Fibroblast of gingiva (primary cell): ENCODE measurements at places on chromosomes 6 and 20.

DNA sequence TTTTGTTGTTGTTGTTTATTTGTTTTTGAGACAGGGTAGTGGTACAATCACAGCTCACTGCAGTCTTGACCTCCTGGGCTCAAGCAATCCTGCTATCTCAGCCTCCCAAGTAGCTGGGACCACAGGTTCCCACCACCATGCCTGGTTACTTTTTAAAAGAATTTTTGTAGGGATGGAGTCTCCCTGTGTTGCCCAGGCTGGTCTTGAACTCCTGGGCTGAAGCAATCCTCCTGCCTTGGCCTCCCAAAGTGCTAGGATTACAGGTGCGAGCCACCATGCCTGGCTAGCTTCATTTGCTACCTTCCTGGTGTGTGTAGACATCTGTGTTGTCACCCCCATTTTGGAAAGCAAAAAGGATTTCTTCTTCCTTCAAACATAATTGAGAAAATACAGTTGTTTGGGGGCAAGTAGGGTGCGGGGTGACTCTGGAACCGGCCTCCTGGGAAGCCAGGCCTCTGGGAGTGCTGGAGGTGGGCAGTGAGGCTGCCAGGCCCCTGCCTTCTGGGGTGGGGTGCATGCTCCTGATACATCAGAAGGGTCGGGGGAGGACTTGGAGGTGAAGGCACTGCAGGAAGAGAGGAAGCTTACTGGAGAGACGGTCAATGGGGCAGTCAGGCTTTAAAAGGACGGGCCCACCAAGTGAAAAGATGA lies 28.4 kb downstream of the SYNJ2 start:
- no peak for DNase-seq

GRCh38 chr6:63790334-63790733 lies 154.7 kb downstream of the PHF3 start:
- DNase-seq, result no peak

GRCh38 chr20:1144401-1145172 lies 26.2 kb downstream of the PSMF1 start:
- no peak for DNase-seq

DNA sequence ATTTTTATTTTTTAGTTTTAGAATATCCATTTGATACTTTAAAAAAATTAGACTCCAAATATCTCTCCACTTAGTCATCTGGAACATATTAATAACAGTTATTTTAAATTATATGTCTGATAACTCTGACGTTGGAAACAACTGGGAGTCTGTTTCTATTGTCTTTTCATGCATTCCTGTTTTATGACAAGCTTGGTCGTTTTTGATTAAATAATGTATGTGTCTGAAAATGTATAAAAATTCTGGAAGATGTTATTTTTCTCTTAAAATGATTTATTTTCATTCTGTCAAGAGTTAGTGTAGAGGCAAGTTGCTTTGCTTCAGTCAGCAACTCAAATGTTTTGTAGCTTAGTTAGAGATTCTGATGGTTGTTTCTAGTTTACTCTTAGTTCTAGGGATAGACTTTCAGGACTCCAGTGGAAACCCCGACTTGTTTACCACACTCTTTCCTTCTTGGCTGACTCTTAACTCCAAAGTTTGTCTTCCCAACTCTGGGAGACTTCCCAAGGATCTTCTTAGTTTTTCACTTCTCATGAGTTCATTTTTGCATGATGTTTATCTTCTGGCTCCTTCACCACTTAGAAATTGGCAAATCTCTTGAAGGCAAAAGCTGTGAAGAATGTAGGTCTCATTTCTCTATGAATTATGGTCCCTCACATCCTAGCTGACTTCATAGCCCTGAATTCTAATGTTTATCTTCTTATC lies 190.9 kb downstream of the LAMA2 start:
- peak; percentile 29 for DNase-seq

DNA sequence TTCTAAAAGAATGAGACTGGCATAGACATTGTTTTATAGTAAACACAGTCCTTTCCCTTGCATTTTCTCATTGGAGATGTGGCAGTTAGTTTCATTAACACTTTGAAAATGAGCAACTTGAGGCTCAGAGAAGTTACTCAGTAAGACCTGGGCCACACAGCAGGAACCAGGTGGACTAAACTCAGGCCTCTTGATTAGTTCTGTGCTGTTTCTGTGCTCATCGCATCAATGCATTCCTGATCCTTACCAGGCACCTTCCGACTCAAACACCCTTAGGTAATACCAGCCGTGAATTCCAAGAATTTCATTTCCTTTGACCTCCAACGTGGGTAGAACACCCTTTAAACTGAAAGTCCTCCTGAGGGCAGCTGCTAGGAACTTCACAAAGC lies 362.8 kb downstream of the ESR1 start:
- no peak for DNase-seq

DNA sequence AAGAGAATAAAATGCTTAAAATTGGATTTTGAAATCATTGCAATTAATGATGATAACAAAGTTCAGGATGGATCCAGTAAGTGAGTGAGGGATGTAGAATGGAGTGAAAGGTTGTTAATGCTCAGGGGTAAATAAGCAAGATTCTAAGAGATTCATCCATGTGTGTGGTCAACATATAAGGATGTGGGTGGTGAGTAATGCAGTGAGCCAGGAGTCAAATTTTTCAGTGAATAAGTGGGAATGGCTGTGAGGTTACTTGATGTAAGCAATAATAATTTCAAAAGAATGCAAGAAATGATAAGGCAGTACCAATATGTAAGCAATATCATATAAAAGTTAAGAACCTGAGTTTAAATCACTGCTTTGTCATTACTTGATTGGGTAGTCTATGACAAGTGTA lies 207.5 kb upstream of the ADGRB3 start:
- DNase-seq, result no peak

DNA sequence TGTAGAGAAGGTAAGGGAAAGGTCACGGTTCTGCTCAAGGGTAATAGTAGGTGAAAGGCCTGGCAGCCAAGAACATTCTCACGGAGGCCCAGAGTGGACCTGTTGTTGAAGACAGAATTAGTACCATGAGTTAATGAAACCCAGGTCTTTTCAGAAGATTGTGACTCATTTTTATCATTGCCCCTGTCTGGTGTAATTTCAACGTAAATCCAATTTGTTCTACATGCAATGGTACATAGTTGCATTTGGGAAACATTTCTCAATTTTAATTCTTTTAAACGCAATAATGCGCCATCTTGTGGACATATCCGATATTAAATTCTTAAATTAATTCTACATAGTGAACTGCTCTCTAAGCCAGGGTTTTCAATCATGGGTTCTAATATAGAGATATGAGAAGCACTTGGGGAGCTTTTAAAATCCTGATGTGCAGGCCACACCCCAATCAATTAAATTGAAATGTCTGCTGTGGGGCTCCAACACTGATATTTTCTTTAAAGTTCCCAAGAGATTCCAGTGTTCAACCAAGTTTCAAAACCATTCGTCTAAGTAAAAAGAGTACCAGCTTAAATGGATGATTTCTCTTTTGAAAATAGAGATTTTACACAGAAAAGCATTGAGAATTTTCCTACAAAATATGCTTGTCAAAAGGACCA lies 257.4 kb downstream of the PLCB1 start:
- peak; percentile 64 for DNase-seq

GRCh38 chr6:77292564-77293546 lies 170.4 kb downstream of the HTR1B start:
- DNase-seq, result peak; percentile 57

GRCh38 chr6:118752803-118753202 lies 101.4 kb upstream of the CEP85L start:
- DNase-seq, result no peak

- no peak for DNase-seq
These were observed 38.0 kb downstream of the HIVEP2 start for GRCh38 chr6:142906945-142907470.

- peak; percentile 79 for DNase-seq
These were observed 69.2 kb downstream of the TRAM2 start for GRCh38 chr6:52507557-52508260.

GRCh38 chr6:89409461-89410035 lies 2.5 kb downstream of the RRAGD start:
- no peak for DNase-seq

DNA sequence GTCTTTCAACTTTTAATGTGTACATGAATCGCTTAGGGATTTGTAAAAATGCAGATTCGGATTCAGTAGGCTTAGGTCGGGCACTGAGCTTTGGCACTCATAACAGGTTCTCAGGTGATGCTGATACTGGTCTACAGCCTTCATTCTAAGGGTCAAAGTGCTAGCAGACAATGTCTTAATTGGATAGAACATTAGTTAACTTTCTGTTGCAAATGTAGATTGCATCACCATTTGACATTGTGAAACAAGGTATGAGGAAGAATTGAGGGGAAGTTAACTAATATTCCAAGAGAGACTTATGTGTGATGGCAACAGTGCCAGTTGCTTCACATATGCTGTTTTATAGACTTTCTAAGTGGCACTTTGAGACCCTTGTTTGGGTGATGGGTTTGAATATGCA lies 86.9 kb downstream of the MLIP start:
- DNase-seq, result peak; percentile 24

DNA sequence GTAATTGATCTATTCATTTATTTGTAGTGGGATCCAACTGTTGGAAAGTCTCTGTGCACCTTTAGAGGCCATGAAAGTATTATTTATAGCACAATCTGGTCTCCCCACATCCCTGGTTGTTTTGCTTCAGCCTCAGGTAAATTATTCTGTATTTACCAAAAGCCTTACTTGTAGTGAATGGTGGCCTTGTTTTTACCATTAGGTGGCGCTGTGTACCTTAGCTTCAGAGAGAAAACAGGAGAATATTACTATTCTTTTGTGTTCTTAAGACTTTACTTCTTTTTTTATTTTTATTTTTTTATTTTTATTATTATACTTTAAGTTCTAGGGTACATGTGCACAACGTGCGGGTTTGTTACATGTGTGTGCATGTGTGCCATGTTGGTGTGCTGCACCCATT lies 23.7 kb downstream of the PEX7 start:
- peak; percentile 61 for DNase-seq

DNA sequence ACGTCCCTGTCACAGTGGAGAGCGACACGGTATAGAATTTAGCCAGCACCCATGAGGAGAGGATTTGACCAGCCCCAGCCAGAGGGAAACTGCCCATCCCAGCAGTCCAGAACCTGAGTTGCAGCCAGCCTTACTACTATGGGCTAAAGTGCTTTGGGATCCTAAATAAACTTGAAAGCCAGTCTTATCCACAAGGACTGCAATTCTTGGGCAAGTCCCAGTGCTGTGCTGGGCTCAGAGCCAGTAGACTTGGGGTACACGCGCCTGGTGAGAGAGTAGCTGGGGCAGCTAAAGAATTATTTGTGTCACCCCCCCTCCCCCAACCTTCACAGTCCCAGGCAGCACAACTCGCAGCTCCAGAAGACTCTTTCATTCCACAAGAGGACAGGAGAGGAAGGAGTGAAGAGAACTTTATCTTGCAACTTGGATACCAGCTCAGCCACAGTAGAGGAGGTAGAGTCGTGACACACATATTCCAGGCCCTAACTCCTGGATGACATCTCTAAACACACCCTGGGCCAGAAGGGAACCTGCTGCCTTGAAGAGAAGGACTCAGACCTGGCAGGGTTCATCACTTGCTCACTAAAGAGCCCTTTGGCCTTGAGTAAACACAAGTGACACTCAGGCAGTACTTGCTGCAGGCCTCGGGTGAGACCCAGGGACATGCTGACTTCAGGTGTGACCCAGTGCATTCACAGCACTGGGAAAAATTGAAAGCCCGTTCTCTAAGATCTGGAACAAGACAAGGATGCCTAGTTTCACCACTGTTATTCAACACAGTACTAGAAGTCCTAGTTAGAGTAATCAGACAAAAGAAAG lies 100.3 kb downstream of the REV3L start:
- no peak for DNase-seq

DNA sequence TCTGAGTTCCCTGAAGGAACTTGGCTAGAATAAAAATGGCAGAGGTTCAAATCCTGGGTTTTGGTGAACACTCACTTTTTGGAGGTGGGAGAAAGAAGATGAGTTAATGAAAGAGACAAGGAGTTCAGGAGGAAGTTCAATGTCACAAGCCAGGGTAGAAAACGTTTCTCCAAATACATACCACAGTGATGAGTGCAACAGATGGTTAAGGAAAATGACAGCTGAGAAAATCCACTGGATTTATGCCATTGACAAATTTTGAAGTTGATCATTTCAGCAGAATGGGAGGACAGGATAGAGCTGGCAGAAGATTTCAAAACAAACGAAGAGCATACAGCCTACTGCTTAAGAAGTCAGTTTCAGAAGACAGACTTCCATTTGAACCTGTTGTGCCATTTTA lies 122.7 kb downstream of the GFRAL start:
- DNase-seq, result peak; percentile 31

DNA sequence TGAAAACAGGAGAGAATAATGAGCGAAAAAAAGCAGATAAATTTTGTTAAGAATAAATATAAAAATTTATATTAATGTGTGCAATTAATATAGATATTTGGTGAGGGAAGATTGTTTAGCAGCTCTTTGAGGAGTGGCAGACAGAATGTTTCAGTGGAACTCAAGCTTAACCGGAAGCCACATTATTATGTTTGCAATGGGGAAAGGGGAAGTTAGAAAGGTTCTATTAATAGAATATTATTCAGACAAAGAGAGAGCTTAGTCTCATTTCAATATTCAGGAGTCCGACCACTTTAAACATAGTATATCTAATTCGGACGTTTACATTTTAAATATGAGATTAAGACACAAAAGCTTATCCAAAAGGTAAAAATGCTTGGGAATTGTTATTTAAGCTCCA lies 81.6 kb upstream of the KHDRBS2 start:
- DNase-seq, result no peak

DNA sequence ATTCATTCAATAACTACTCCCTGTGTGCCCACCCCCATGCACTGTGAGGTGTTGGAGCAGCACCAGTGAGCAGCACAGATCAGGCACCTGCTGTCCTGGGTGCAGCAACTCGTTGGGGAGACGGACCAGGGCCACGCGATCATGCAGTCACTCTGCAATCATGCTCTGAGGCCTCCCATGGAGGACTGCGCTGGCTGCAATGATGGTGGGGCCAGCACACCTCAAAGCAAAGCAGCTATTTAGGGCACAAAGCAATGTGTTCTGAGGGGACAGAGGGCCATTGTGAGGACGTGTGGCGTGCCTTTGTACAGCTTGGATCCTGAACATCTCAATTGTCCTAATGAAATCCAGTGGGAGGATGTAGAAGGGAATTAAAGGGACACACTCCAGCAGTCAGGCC lies 41.0 kb upstream of the MPC1 start:
- no peak for DNase-seq

DNA sequence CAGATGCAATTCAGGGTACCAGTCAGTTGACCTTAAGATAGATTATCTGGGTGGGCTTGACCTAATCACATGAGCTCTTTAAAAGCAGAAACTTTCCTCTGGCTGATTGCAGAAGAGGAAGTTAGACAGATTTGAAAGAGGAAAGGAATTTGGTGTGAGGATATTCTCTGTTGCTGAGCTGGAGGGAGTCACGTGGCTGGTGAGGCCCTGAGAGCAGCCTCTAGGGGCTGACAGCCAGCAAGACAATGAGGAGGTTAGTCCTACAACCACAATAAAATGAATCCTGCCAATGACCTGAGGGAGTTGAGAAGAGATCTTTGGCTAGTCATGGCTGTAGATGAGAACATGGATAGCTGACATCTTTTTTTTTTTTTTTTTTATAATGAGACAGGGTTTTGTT lies 87.0 kb upstream of the B3GAT2 start:
- no peak for DNase-seq
